ENCODE measurements at places on chromosomes 7 and 10. TPM values are rescaled to one million over a fixed set of nuclear protein-coding genes. Genes with fewer than 3 reads are reported as not detected.
A peak's percentile ranks its signal among the peaks of the same experiment; 100 is the strongest.

- no peak for DNase-seq
Observed at GRCh38 chr7:69814421-69814962, 216.2 kb downstream of the AUTS2 start.

The ANKRD7 gene
- total RNA-seq = 0.38 TPM

GRCh38 chr7:158499082-158499455 lies 88.6 kb downstream of the PTPRN2 start:
- no peak for DNase-seq

GRCh38 chr7:108239501-108240225 lies 109.5 kb upstream of the LAMB4 start:
- no peak for DNase-seq

The CYP26C1 gene
- 0.28 TPM for total RNA-seq

GRCh38 chr10:121667948-121668313 lies 69.7 kb upstream of the FGFR2 start:
- DNase-seq = peak; percentile 13

GRCh38 chr7:137628216-137628615 lies 218.6 kb downstream of the DGKI start:
- DNase-seq = no peak

- DNase-seq = no peak
Observed at GRCh38 chr10:92486637-92487036, 87.3 kb downstream of the IDE start.

GRCh38 chr10:124262234-124262865 lies 156.4 kb downstream of the OAT start:
- DNase-seq = no peak

- peak; percentile 16 for DNase-seq
Observed at GRCh38 chr7:76260171-76260703, 42.2 kb upstream of the HSPB1 start.

The COL26A1 gene
- total RNA-seq = 3.0 TPM

The CNPY1 gene
- total RNA-seq = not detected
